Nephron progenitor cell (in vitro differentiated cells): ENCODE measurements at places on chromosomes 7 and 10.

- no peak for DNase-seq
Observed at GRCh38 chr7:27901028-27901760, 161.2 kb downstream of the TAX1BP1 start.

DNA sequence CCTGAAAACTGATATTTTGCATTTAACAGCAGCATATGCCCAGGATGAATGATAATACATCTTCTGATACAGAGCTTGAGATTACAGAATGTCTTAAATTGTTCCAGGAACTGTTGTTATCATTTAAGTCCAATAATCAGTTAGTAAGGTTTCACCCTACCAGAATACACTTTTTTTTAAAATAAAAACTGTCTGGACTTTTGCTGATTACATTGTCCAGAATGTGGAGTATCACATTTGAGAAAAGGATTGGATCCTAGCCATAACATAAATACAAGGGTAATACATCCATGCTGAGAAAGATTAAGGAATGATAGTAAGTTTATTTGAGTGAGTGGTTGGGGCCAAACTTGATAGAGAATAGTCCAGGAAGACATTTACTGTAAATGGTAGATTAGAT lies 71.0 kb downstream of the SEPTIN7 start:
- DNase-seq = no peak

DNA sequence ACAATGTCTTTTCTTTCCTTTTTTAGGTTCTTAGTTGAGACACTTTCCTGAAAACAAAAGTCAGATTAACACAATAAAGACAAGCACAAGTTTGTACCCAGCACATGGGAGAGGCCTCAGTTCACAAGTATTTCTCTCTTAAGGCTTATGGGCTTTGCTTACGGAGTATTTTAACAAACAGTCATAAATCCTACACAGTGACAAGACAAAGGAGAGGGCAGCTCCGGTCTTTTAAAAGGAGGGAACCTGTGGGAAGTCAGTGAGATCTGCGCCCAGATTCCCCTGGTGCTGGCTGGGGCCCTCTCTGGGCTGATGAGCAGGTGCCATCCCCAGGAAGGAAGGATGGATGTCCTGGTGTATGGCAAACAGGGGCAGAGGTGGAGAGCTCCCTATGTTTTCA lies 398.6 kb downstream of the ACTR3B start:
- no peak for DNase-seq

DNA sequence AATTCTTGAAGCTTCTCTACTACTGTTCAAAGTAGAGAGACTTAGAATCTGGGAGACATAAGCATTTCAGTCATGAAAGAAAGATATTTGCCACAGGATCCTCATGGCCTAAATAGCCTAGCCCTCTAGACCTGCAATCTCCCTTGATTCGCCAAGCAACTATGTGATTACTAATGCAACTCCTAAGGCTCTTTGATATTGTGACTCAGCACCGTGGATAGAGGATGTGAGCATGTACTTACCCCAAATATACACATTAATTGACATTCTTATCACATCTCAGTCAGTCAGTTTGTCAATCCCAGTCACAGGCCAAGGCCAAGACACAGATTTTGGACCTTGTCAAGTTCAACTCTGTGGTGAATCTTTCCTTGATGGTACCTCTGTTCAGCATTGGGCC lies 42.6 kb downstream of the GPR37 start:
- DNase-seq = no peak

DNA sequence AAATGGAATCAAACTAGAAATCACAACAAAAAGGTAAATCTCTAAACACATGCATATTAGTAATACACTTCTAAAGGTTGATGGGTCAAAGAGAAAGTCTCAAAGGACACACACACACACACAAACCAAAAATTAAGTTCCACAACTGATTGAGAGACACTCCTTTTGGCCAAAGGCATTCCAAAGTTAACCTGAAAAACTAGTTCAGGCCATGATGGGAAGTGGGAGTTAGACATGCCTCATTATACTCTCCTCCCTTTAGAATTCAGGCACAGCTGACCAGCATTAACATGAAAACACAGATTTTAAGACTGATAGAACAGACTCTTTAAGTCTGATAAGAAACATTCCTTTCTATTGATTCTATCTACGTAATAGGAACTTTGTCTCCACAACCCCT lies 332.4 kb upstream of the IGFBP3 start:
- DNase-seq = no peak
